Activated CD4-positive, alpha-beta T cell treated with anti-CD3 and anti-CD28 coated beads, Interleukin-2, Interleukin-6, amounts not matched to agents 100 ng/mL and 50 ng/mL, durations not matched to agents 16 hours and 8 hours (primary cell): ENCODE measurements at places on chromosomes 6 and 20.

GRCh38 chr6:73691512-73691911 lies 4.5 kb upstream of the CD109 start:
- DNase-seq, result peak; percentile 55

GRCh38 chr20:57657535-57658446 lies 37.6 kb upstream of the ZBP1 start:
- peak; percentile 13 for DNase-seq

DNA sequence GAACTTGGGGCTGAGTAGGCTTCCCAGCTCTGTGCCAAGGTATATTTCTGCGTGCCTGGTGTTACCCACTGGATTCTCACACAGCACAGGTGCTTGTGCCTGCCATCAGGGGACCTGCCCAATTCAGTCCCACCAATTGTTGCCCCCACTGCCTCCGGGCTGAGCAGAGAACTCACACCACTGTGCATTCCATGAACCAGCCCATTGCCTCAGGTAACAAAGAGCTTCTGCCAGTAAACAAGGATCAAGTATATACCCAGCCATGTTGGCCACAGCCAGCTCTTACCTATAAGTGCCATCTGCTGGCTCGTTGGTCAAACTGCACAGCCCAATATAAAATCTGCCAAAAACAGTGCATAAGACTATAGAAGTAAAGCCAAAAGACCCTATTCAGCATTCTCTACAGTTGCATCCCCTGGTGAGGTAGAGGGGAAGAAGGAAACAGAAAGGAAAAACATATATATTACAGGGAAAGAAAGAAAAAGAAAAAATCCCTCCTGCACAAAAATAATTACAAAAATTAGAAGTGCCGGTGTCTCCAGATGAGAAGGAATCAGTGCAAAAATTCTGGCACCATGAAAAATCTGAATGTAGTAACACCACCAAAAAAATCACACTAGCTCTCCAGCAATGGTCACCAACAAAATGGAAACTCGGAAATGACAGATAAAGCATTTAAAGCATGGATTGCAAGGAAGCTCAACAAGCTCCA lies 241.4 kb downstream of the IBTK start:
- DNase-seq, result peak; percentile 34

DNA sequence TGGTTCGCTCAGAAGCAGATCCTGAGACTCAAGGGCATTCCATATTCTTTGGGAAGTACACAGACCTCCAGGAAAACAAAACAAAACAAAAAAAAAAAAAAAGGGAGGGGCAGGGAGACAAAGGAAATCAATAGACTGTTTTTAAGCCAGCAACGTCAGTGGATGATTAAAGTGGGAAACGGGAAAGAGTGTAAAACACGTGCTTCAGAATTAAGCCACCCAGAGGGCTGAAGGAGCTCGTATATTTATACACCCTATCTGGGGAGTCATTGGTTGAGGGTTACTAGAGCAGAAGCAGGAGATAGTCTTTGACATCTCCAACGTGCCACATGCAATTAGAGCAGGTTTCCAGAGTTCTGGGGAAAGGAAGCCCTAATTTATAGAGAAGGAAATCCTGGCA lies 26.2 kb downstream of the PDE7B start:
- DNase-seq, result no peak

GRCh38 chr6:168157272-168158212 lies 78.5 kb upstream of the FRMD1 start:
- peak; percentile 2 for DNase-seq

DNA sequence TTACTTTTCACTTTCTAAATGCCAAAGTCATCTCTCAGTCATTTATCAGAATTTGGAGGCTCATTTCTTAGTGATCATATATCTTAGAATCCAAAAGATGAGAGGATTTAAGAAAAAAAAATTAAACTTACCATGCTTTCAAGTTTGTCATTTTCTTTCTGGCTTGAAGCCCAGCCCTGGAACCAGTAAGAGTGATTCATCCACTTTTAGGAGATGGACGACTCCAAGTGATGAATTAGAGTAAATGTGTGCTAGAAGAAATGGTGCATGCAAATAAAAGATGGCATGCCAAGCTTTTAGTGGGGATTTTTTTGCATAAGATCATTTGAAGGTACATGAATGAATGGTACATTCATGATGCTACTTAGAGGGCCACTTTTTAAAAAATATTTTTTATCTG lies 20.1 kb downstream of the PLCB1 start:
- DNase-seq, result no peak

- DNase-seq, result no peak
These were observed 2.8 kb downstream of the EBF4 start for GRCh38 chr20:2695206-2695983.

DNA sequence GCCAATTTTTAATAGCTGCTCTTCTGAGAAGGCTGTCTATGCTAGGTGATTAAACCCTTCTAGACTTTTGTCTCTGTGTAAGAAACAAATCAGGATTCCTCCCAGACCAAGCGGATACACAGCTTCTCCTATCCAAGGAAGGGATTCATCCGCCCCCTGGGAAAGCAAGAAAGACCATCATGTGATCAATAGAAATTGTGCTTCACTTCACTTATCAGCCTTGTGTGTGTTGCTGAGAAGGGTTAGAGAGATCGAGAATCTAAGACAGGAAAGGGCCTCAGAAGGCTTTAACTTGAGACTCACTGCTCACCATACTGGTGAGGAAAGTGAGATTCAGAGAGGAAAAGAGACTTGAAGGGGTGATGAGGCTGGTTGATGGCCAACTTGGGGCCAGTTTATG lies 1.5 kb downstream of the ABCC10 start:
- no peak for DNase-seq

DNA sequence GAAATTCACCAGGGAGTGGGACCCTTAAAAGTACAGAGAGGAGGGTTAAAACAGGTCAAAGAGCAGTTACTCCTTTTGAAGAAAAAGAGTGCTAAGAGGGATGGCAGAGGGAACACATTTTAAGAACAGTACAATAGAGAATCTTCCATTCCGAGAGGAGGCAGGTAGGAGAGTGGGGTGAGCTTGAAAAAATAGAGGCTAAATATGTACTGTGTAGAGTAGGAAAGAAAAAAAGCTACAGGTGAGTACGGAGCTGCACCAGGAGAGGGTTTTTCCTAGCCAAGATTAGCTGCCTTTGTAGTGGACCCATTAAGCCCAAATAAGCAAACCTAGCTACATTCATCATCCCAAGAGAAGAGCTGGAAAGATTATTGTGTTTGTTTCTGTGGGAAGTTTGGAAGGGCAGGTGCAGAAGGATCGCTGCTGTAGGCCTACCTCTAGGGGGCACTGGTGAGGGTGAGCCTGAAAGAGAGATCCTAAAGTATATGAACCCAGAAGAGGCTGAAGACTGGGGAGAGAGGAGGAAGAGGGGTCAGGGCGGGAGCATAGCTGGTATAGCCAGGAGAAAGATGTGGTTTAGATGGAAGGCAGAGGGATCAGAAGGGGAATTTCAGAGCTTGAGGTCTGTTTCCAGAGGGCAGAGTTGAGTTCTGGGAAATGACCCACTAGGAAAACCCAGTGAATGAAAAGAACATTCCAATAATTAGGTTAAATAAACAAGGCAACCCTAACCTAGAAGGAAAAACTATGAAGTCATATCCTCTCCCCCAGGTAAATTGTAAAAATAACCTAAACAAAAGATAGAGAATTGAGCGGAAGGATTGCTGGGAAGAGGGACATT lies 50.2 kb upstream of the HINT3 start:
- DNase-seq, result peak; percentile 64

DNA sequence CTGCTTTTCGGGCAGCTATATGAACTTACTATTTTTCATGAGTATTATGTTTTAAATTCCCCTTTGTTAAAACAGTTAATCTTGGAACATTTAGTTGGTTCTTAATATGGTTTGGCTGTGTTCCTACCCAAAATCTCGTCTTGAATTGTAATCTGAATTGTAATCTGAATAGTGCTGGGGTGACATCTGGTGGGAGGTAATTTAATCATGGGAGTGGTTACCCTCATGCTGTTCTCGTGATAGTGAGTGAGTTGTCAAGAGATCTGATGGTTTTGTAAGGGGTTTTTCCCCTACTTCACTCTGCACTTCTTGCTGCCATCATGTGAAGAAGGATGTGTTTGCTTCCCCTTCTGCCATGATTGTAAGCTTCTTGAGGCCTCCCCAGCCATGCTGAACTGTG lies 305.4 kb upstream of the MAP3K7 start:
- no peak for DNase-seq

DNA sequence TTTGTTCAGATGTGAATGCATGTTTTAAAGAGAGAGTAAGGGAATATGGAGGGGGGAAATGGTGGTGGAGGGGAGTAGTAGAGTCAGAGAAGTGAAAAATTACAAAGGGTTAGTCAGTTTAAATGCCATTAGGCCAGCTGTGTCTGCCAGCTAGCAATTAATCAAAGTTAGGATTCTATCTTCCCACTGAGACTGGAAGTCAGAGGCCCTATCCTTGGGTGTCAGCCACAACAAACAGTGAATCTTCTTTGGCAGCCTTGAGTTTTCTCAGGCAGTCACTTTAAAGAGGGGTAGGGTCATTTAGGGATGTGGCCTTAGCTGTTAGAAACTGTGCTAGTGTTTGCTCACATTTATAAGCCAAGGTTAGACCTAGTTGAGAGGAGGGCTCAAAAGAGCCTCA lies 120.5 kb upstream of the BTBD3 start:
- DNase-seq, result no peak

DNA sequence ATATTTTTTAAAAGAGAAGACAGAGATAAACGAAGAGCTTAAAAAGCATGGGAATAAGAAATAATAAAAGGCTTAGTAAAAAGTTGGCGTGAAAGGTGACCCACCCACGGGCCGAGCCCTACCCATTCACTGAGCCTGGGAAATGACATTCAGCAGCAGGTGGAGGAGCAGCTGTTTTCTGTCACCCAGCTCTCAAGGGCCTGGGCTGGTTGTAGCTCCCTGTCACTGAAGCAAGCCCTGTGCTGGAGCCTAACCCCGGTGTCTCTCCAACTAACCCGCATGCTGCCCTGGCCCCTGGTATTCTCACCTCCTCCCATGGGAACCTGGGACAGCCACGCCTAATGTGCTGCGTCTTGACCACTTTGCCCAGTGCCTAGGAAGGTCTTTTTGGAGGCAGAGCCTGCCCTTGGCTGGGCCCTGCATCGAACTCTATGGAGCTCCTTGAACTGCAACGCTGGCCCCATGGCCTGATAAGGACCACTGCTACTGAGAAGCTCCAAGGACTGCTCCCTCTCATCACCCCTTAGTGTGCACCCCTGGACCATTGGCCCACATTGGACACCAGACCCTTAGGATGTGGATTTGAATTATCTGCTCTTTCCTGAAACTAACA lies 68.8 kb upstream of the IYD start:
- DNase-seq, result no peak
